NCI-H774 (cell line): ENCODE measurements at places on chromosomes 6 and 20.

- DNase-seq = no peak
These were observed 178.4 kb upstream of the SUPT3H start for GRCh38 chr6:45555981-45556771.

GRCh38 chr6:168097621-168098430, 18.8 kb upstream of the FRMD1 start:
- DNase-seq = peak; percentile 42

DNA sequence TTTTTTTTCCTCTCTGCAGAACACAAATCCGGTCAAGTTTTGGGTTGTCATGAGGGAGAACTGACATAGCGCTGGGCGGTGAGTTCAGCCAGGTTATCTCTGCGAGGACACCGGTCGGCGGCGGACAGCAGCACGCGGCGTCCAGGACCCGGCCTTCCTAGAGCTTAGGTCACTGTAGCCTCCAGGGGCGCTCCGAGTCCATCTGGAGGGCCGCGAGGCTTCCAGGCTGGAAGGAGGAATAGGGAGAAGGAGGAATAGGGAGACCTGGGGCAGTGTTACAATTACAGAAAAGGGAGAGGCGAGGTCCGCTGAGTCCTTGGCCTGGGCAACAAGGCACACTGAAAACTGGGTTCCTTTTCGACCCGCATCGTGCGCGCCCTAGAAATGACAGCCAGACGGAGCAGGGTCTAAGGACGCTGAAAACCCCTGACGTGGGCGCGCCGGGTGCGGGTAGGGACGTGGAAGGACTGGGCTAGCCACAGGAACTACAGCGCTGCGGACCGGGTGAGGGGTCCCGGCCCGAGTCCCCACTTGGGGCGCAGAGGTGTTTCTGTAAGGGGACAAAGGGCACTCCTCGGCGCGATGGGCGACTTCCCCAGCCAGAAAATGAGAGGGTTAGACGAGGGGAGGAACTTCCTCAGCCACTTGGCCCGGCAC, 536 bp upstream of the FNDC1 start:
- no peak for DNase-seq

- DNase-seq = no peak
These were observed 98.1 kb downstream of the SLC24A3 start for GRCh38 chr20:19310541-19310940.

- no peak for DNase-seq
These were observed 38.3 kb downstream of the SIRPA start for GRCh38 chr20:1933465-1933870.

DNA sequence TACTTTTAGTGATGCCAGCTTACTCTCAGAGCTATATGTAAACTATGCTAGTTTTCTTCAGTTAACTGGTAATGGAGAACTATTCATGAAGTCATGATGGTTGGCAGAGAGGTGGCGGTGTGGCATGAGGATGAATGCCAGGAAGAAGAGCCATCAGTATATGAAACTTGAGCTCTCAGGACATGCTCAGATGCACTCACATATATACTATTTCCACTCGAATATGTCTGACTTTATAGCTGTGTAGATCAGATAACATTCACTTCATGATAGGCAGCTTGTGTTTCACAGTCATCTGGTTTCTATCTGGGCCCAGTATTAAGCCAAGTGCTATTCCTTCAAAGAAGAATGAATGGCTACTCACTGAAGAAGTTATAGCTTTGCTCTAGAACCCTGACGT, 46.2 kb upstream of the CEP85L start:
- DNase-seq = no peak

GRCh38 chr6:167512696-167513375, 187.9 kb downstream of the TTLL2 start:
- DNase-seq = no peak

- DNase-seq = no peak
These were observed 13.8 kb downstream of the SYNGAP1 start for GRCh38 chr6:33433544-33434191.
